ENCODE measurements at places on chromosomes 5 and 9.

DNA sequence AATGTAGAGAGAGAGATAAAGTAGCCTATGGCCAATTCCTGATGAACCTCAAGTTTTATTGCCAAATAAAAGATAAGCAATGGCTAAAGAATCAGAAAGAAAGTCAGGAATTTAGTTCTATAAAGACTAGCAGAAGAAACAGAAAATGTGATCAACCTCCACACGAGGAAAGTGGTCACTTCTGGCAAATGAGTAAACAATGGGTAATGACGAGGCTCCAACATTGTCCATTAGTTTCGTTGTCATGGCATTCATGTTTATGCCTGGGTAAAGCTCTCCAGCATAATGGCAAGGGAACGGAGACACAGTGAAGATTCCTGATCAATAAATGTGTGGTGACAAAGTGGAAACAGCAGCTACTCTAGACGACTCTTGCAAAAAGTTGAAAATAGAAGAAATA, 341.8 kb upstream of the CTNND2 start:
- DNase-seq, result no peak

DNA sequence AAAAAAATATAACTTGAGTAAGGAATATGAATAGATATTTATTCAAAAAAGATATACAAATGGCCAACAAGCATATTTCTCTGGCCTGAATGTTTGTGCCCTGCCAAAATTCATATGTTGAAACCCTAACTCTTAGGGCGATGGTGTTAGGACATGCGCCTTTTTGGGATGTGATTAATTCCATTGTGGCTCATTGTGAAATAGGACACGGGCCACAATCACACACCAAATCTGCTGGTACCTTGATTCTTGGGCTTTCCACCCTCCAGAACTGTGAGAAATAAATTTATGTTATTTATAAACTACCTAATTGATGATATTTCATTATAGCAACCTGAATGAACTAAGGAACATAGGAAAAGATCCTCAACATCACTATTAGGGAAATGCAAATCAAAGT, 5.7 kb upstream of the IFNA21 start:
- no peak for DNase-seq

- DNase-seq, result no peak
Measured at GRCh38 chr9:22817181-22817580, 370.6 kb downstream of the DMRTA1 start.

- no peak for DNase-seq
Measured at GRCh38 chr9:8390571-8390970, 591.0 kb upstream of the DMAC1 start.

- DNase-seq, result no peak
Measured at GRCh38 chr9:94746541-94747370, 20.3 kb downstream of the AOPEP start.

GRCh38 chr5:103360475-103360874, 101.9 kb downstream of the MACIR start:
- no peak for DNase-seq

Measured in DMS79 (cell line).